Uterus (tissue), 4 donors: ENCODE measurements at places on chromosomes 16 and 17. TPM values are rescaled to one million over a fixed set of nuclear protein-coding genes. Genes with fewer than 3 reads are reported as not detected.

RNF222 gene
- total RNA-seq = not detected

- no peak for DNase-seq
These were observed 55.7 kb downstream of the SYNRG start for GRCh38 chr17:37553401-37553966.

STXBP4 gene
- total RNA-seq = 2.8 TPM

DNA sequence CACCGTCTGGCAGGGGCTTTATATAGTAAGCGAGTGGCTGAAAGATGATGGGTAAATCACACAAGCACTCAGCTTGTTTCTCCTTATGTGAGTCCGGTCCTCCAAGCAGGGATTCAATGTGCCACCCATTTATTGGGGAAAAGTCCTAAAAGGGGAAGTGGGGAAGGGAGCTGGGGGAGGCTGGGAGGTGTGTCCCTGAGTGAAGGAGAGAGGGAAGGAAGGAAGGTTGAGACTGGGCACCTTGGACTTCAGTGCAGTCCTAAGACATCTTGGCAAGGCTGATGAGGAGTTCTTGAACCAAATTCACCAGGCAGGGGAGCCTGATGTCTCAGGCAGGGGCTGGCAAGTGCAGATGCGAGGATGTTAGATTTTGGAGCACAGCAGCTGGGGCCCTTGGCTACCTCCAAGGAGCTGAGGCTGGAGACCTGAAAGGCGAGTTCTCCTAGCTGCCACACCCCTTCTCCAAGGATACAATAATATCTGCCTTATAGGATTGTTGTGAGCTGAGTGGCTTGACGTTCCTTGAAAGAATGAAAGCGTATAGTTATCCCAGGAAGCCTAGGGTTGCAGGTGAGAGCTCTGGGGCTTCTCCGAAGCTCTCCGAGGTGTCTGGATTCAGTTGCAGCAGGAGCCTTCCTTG is 23.0 kb upstream of the CYLD start:
- no peak for DNase-seq

MT1M gene
- not detected for total RNA-seq

ST6GALNAC1 gene
- total RNA-seq = 4.6 TPM

DNA sequence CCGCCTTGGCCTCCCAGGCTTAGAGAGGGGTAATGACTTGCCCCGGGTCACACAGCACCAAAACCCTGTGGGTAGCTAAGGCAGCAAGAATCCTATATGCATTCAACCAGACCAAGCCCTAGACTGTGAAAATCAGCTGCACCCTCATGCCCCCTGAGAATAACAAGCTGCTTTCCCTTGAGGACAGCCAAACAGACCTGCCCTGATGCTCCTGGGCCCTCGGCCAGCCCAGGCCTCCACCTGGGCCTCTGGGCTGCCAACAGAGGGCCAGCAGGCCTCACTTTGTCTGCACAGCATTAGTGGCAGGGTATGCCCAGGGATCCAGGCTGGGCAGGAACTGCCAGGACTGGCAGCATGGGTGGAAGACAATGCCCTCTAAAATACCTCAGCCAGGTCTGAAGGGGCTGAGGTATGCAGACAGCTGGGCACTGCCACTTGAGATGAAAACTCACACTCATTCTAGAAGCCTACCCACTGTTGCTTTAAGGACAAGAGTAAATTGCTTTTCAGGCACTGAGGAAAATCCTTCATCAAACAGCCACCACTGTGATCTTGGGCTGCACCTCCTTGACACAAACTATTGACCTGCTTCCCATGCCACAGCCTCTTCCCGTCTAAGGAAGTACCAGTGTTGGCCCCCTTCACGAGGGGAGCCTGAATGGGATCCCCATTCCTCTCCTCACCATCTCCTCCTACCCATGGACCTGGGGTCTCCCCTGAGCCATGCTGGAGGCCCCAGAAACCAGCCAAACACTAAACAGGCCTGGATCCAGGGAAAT is 8.8 kb downstream of the ST3GAL2 start:
- DNase-seq = no peak

GRCh38 chr17:70414300-70414699 is 245.0 kb downstream of the KCNJ2 start:
- DNase-seq = no peak

- no peak for DNase-seq
These were observed 110.7 kb upstream of the IRX3 start for GRCh38 chr16:54397190-54397835.

DNA sequence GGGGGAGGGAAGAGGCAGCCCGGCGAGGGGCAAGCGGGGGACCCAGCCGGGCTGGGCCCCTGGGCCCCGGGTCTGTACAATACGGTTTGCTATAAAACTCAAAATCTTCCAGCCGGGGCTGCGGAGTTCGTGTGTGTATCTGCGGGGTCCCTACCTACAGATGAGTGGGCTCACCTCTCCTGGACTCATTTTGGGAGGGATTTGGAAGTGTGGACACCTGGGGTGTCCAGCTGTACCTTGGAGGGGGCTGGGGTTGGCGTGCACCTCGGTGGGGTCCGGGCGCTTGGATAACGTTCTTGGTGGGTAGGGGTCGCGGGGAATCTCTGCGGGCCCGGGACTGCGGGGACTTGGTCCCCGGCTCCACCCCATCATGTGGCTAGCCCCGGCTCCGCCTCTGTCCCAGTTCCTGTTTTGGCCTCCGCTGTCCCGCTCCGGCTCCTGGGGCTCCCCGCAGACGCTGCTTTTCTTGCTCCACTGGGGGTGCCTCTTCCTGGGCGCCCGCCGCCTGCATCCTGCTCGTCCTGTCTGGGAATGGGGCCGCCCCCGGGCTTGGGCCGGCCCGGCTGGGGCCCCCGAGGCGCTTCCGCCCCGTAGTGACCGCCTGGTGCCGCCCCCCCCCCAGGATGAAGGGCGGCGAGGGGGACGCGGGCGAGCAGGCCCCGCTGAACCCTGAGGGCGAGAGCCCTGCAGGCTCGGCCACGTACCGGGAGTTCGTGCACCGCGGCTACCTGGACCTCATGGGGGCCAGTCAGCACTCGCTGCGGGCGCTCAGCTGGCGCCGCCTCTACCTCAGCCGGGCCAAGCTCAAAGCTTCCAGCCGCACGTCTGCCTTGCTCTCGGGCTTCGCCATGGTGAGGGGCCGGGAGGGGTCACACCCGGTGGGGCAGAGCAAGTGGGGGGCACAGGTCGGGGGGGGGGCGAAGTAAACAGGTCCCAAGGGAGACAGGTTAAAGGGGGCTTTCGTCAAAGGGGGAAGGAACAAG is at the start of gene ORAI3:
TSS of gene ORAI3 (plus strand) at position 402 of the 983 bp plus-strand sequence. CDS start at position 624, 222 bp downstream.
- DNase-seq = peak; percentile 72

GRCh38 chr17:37025238-37025637 is 76.5 kb downstream of the AATF start:
- no peak for DNase-seq

TBC1D28 gene
- total RNA-seq = not detected

GRCh38 chr17:50474523-50474922 is 4.1 kb upstream of the RSAD1 start:
- no peak for DNase-seq

JPT1 gene
- total RNA-seq = 3.6 TPM

- no peak for DNase-seq
These were observed 14.7 kb upstream of the MEOX1 start for GRCh38 chr17:43676471-43676870.

SRP68 gene
- 117 TPM for total RNA-seq

- no peak for DNase-seq
These were observed 127.2 kb downstream of the CDH8 start for GRCh38 chr16:61909074-61909473.

DNA sequence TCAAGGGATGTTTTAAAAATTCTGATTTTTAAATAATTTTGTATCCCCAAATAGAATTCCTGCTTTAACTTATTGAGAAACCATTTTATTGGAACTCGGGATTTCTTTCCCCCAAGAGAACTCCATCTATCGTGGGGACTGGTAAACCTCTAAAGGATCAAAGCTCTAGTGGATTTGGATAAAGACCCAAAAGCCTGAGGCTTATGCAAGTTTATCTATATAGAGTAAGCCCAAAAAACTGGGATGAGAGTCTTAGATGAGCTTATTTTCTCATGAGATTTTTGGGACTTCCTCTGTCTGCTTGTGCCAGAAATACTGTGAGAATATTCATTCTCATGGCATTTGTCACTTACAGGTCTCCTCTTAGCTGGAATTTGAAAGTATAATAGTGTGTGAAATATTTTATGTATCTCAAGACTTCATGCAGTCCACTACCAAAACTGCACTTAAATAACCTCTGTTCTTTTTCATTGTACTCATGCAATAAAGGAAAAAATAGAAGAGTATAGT is 333.1 kb downstream of the BCAS3 start:
- DNase-seq = no peak

DNA sequence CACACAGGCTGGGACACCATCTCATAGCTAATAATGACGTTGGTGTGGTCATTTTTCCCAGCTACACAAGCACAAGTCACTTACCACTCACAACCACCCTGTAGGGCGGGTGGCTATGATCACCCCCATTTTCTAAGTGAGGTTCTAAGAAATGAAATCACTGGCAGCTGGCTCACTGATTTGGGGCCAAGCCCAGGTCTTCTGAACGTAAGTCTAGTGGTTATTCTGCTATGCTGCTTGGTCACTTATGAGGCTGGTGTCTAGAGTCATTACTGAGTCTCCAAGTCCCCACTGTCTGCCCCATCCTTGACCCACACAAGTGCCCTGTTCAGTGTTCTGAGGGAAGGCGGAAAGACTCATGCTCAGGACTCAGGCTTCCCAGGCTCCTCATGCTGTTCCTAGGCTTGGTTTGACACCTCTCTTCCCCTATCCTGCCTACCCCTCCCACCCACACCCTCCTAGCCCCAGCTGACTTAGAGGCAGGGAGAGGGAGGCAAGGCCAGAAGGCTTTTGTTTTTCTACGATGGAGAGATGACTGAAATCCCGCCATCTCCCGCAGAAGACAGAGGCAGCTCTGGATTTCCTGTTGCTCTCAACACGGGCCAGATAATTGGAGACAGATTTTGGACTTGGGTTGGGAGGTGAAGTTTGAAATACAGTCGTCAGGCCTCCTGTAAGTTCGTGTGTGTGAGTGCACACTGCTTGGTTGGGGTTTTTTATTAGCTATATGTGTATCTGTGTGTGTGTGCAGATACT is 32.2 kb downstream of the FZD2 start:
- no peak for DNase-seq

EFNB3 gene
- total RNA-seq = 0.59 TPM

KRT40 gene
- total RNA-seq = 0.21 TPM

- no peak for DNase-seq
These were observed 14.5 kb upstream of the TNFRSF13B start for GRCh38 chr17:16986391-16986790.

DNA sequence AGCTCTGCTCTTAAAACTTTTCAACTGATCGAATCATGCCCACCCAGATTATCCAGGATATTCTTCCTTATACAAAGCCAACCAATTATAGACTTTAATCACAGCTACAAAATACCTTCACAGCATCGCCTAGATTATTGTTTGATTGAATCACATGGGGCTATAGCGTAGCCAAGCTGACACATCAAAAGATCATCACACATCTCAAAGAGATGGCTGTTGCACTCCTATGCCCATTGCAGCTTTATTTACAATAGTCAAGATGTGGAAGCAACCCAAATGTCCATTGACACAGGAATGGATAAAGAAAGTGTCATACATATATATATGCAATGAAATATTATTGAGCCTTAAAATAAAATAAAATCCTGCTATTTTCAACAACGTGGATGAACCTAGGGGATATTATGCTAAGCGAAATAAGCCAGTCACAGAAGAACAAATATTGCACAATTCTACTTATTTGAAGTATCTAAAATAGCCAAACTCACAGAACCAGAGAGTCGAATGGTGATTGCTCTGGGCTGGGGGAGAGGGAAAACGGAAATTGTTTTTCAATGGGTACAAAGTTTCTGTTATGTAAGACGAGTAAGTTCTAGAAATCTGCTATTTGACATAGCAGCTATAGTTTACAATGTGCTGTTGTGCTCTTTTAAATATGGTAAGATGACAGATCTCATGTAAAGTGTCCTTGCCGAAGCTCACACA is 60.9 kb upstream of the ERCC4 start:
- DNase-seq = no peak

DNA sequence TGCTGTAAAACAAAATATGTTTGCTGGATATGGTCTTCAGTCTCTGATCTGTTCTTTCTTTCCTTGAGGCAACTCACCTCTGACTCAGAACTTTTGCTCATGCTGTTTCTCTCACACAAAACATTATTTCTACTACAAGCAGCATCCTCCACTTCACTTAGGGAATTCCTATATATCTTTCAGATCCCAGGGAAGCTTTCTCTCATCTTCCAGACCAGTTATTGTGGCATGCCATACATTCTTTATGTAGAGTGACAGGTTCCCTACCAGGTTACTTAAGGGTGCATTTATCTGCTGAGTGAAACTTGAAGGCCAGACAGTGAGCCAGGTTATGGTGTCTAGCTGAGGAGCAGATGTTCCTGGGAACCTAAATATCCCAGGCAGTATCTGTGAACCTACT is 1226.0 kb downstream of the CDH8 start:
- DNase-seq = no peak

EVI2A gene
- total RNA-seq = 2.0 TPM

- no peak for DNase-seq
These were observed 895 bp downstream of the BRD7 start for GRCh38 chr16:50367777-50368409.

- no peak for DNase-seq
These were observed 60.1 kb downstream of the AIPL1 start for GRCh38 chr17:6374761-6375312.

DNA sequence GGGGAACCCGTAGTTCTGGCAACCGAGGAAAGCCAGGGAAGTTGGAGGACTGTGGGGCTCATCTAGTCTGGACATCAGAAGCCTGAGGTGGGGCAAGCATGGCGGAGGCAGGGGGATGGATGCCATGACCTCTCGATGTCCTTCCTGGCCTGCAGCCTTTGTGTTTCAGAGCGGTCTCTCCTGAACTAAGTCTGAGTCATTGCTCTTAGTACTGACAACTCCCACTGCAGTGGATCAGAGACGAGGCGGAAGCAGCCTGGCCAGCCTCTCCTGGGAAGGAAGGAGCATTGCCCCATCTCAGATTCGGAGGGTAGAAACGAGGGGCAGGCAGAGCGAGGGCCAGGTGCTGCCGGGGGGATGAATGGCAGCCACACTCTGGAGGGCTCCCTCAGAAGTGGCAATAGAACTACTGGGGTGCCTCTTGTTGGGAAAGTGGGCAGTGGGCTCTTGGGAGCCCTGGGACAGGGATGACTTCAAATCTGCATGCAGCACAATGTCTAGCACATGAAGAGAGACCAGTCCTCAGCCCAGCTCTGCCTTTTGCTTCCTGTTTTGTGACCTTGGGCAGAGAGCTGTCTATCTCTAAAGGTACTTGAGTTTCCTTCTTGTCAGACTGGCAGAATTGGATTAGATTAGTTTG is 3.6 kb upstream of the STAC2 start:
- no peak for DNase-seq

TEKT5 gene
- not detected for total RNA-seq

KCNAB3 gene
- not detected for total RNA-seq

GRCh38 chr17:79803421-79803996 is 6.6 kb upstream of the CBX8 start:
- no peak for DNase-seq

- DNase-seq = no peak
These were observed 7.2 kb downstream of the EPN2 start for GRCh38 chr17:19244357-19244756.
